ENCODE measurements at places on chromosomes 6 and 20.

- DNase-seq: no peak
These were observed 7.1 kb upstream of the TAAR1 start for GRCh38 chr6:132666118-132666517.

- peak; percentile 24 for DNase-seq
These were observed 369.0 kb downstream of the SYNE1 start for GRCh38 chr6:152267967-152268845.

GRCh38 chr6:22108199-22108598 lies 188.6 kb downstream of the PRL start:
- DNase-seq: no peak

DNA sequence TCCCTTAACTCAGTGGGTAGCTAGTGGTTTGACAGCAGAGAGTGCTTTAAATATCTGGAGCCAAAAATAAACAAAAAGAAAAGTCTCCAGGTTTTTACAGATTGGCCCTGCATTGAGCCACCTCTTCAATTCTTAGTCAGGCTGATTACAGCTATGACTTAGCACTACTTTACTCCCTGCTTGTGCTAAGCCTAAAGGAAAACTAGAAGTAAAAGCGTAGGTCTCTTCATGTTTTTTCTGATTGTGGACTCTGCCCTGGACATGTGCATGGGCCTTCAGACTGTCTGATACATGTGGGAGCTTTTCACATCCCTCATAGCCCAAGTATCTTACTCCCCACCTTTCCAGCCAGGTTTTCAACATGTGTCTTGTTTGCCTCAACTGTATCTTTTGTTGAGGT lies 33.3 kb downstream of the KPNA5 start:
- DNase-seq: no peak

- peak; percentile 32 for DNase-seq
These were observed 11.6 kb upstream of the ITPR3 start for GRCh38 chr6:33609528-33609927.

DNA sequence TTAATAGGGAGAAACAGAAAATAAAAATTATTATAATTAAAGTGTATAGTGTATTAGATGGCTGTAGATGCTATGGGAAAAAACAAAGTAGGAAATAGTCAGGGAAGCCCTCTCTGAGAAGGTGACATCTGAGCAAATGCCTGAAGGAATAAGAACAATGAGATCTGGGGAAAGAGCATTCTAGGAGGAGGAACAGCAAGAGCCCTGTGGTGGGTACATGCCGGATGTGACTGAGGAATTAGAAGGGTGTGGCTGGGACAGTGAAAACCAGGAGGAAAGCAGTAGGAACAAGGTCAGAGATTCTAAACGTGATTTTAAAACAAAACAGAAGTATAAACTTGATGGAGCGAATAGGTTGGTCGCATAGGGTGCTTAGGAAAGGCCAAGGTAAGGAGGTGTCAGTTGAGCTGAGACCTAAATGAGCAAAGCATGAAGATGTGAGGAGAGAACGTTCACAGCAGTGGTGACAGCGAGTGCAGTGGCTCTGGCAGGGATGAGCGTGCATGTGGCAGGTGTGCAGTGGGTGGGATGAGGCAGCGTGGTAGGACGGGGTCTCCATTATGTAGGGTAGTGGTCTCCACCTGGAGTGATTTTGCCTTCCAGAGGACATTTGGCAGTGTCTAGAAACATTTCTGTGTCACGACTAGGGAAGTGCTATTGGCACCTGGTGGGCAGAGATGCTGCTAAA lies 97.1 kb upstream of the MRPS10 start:
- no peak for DNase-seq

- no peak for DNase-seq
These were observed 131.2 kb downstream of the SH3BGRL2 start for GRCh38 chr6:79762370-79762769.

DNA sequence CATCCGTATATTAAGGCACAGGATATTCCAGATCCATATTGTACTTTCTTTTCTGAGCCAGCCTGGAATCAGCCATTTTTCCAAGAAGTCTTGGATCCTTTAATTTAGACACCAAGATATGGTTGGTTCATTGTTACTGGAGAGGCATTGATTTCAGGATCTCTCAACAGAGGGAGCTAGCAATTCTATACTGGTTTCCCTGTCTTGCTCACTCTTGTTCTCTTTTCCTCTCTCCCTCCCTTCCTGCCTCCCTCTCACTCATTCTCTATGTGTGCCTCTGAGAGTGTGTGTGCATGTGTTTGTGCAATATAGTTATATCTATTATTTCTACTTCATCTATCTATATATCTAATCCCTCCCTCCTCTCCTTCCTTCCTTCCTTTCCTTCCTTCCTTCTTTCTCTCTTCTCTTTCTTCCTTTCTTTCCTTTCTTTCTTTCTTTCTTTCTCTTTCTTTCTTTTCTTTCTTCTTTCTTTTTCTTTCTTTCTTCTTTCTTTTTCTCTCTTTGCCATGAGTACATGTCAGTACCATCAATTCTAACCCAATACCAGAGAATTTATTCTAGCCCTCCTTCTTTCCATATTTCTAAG lies 299.1 kb downstream of the EPHA7 start:
- DNase-seq: no peak

DNA sequence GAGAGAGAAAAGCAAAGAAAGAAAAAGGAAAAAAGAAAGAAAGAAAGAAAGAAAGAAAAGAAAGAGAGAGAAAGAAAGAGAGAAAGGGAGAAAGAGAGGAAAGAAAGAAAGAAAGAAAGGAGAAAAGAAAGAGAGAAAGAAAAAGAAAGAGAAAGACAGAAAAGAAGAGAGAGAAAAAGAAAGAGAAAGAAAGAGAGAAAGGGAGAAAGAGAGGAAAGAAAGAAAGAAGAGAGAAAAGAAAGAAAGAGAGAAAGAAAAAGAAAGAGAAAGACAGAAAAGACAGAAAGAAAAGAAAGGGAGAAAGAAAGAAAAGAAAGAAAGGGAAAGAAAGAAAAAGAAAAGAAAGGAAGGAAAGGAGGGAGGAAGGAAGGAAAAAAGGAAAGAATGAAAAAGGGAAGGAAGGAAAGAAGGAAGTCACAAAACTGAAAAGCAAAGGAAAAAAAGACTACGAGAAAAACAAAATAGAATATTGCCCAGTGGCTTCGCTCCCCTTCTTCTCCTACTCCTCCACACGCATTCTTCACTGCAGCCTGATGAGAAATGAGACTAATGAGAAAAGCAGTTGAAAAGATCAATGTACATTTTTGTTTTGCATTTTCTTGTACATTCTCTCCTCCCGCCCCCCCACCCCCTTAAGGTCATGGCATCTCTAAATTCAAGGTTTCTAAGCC lies 170.0 kb downstream of the SOD2 start:
- DNase-seq: no peak

GRCh38 chr20:8242827-8243724 lies 111.0 kb downstream of the PLCB1 start:
- peak; percentile 65 for DNase-seq

DNA sequence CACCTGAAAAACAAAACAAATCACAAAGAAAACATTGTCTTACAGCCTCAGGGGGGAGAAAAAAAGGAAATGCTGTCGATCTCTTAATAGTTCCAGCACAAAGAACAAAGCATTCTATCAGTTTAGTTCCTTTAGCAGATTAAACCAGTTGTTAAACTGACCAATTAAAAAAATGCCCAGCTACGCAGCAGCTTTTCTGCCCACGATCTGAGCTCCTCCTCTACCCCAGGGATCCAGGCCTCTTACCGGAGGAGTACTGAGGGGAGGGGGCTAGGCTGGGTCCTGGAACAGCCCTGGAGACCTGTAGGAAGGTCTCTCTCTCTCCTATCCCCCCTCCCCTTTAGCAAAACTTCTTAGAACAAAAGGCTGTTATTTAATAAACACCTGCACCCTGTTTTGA lies 13.4 kb downstream of the PTK7 start:
- DNase-seq: no peak

GRCh38 chr6:154885214-154885613 lies 109.9 kb upstream of the TIAM2 start:
- DNase-seq: no peak

DNA sequence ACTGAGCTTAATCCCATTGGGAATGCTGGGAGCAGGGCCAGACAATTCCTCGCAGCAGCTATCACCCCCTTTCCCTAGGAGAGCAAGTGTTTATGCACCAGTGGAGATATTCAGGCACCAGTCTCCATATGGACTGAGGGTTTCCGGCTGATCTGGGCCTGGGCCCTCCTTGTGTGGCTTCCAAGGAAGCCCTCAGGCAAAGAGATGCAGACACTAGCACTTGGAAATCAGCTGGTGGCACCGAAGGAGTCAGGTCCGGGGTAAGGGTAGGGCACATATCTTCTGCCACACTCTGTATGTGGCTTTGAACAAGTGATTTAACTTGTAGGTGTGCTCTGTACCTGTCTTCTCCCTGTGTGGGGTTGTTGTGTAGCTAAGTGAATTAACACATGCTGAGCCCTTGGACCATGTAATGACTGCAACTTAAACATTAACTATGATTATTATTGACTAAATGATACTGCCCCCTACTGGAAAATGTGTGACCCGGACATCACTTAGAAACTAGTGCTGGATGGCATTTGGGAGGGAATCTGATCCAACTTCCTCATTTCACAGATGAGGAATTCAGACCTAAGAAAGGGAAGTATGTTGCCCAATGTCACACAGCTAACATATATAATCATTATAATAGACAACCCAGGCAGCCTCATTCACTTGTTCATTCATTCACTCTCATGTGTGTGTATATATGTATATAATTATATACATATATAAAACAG lies 19.3 kb upstream of the WFDC2 start:
- DNase-seq: peak; percentile 40

DNA sequence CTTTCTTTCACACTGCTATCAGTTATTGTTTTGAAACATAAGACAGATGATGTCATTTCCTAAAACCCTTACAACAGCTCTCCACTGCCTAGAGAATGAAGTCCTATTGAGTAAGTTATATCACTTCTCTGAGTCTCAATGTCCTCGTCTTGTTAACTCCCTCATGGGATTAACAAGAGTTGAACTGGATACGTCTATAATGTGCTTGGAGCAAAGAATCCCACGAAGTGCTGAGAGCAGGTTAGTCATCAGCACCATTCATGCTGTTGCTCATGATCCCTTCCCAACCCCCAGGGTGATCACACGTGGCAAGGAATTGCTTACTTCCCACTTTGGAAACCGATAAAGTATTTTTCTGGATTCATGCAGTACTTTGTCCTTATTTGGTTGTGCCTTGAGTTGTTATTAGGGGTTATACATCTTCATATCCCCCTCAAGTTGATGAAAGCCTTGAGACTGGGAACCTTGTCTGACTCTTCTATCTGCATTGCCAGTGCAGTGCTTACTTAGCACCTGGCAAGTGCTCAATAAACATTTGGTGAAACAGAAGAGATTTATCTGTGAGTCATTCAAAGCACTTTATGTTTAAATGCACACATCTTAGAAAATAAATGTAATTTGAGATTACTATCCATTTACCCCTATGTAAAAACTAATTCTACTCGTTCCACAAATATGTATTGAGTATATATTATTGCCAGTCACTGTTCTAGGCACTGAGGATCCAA lies 487.5 kb downstream of the EPM2A start:
- peak; percentile 93 for DNase-seq

DNA sequence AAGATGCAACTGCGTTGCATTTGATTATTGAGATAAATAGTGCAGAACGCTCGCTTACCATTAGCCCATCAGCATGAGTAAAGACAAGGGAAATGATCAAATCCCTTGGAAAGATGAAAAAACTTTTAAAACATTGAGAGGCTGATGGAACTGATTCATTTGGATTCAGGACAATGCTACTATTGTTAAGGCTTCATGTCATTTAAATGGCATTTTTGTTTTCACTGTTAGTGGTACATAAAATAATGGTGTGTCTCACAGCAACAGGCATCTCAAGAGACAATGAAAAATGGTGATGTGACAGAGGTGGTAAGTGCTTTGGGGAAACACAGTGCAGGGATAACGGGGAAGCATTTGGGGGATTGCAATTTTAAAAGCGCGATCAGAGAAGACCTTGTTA lies 159.7 kb upstream of the KCNG1 start:
- no peak for DNase-seq

DNA sequence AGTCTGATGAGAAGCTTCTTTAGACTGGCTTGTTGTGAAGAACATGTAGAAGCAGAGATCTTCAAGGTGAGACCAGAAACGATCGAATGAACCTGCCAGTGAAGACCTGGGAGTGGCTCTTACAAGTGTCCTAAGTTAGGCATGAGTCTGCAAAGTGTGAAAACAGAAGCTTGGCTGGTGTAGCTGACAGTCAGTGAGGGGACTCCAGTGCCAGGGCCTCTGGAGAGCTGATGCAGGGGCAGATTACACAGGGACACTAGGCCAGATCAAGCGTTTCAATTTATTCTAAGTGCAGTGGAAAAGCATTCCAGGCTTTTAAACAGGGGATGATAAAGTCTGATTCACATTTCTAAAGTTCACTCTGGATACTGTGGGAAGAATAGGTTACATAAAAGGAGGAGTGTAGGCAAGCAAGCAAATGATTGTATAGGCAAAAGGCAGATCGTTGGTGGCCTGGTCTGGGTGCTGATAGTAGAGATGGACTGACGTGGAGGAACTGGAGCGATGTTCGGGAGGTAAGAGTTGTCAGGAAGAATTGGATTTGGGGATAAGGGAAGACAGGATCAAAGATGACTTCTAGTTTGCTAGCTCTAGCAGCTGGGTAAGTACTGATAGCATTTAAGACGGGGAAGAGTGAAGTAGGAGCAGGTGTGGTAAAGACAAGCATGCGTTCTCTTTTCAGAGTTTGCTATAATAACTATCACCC lies 133.5 kb downstream of the MAN1A1 start:
- DNase-seq: no peak

DNA sequence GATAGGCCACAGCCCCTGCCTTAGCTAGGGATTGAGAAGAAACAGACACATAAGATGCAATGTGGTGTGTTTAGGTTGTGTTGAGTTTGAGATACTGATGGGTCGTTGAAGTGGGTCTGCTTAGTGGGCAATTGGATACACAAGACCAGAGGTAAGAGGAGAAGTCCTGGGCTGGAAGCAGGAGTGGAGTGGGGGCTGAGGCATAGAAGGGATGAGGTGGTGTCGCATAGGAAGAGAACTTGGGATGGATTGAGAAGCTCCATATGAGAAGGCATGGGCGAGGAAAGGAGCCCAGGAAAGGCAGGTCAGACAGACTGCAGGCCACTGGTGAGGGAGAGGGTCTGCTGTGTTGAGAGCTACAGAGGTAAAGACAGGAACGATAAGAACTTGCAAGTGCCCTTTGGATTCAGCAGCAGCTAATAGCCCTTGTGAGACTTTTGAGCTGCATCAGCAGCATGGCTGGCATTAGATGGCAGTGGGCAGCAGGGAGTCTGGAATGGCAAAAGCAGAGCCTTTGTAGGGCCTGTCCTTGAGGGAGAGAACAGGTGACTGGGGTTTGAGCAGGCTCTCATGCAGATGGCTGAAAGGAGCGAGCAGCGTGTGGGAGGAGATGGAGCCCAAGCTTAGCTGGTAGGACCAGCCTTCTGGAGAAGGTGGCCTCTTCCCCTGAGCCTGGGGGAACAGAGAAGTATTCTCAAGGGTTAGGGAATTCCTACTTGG lies 33.2 kb downstream of the PLCG1 start:
- DNase-seq: no peak

GRCh38 chr6:154358019-154358545 lies 1.5 kb upstream of the IPCEF1 start:
- no peak for DNase-seq

- no peak for DNase-seq
These were observed 25.9 kb downstream of the GLP1R start for GRCh38 chr6:39074486-39074885.

Measured in fibroblast of skin of right biceps (primary cell).